ENCODE measurements at places on chromosomes 4 and X.

DNA sequence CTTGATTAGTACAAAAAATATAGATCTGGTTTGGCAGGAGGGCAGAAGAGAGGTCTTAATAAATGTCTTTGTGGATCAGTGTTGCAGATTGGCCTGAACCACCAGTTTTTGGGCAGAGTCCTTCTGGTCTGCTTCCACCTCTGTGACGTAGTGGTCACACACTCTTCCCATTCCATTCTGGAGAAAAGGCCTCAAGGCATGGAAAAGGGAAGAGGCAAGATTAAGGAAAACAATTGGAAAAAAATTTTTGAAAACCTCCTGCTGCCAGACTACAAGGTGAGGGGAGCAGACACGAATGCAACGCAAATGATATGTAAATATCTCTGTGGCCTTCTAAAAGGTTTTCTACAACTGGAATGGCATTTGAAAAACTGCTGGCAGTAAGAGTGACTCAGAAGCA, 24.3 kb upstream of the FAM47C start:
- no peak for DNase-seq

DNA sequence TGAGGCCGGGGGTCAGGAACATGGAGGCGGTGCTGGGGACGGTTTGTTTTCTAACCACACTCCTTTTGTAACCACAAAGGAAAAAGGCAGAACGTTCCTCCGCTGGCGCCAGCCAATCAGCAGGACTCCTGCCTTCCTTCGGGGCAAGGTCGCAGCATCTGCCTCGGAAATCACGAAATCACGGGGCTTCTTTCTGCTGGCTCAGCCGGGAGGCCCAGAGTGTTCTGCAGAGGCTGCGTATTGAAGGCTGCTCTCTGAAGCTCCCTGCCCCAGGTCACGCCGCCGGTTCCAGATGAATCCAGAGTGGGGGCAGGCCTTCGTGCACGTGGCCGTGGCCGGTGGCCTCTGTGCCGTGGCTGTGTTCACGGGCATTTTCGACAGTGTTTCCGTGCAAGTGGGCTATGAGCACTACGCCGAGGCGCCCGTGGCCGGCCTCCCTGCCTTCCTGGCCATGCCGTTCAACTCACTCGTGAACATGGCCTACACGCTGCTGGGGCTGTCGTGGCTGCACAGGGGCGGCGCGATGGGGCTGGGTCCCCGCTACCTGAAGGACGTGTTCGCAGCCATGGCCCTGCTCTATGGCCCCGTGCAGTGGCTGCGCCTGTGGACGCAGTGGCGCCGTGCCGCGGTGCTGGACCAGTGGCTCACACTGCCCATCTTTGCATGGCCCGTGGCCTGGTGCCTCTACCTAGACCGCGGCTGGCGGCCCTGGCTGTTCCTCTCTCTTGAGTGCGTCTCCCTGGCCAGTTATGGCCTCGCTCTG, 9.4 kb downstream of the TMEM187 start:
- no peak for DNase-seq

GRCh38 chrX:12956704-12957534, 18.0 kb upstream of the TMSB4X start:
- no peak for DNase-seq

DNA sequence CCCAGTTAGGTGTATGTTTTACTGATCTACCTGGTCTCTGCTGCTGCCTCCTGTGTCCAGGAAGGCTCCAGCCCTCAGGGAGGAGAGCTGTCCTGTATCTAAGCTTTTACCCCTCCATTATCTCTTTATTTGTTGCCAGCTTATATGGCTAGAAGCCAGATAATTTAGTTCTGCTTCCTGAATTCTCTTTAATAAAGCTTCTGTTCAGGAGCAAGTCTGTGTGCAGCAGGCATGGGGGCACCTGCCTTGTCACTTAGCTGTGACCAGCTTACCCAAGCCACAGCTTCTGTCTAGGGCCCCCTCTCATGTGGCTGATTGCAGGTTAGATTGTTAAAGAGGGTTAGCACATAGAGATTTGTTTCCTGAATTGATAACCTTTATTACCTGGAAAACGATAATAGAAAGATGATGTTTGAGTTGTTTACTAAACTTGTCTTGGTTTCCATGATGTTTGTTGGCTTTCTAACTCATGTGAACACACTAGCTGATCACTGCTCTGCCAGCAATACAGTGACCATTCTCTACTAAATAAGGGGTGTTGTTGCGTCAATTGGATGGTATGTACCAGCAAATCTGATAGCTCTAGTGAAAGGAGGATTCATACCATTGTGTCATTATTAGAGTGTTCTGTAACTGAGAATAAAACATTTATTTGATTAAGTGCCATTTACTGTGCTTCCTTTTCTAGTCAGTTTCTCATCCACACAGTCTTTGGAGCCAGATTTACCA, 189.8 kb upstream of the ANK2 start:
- no peak for DNase-seq

DNA sequence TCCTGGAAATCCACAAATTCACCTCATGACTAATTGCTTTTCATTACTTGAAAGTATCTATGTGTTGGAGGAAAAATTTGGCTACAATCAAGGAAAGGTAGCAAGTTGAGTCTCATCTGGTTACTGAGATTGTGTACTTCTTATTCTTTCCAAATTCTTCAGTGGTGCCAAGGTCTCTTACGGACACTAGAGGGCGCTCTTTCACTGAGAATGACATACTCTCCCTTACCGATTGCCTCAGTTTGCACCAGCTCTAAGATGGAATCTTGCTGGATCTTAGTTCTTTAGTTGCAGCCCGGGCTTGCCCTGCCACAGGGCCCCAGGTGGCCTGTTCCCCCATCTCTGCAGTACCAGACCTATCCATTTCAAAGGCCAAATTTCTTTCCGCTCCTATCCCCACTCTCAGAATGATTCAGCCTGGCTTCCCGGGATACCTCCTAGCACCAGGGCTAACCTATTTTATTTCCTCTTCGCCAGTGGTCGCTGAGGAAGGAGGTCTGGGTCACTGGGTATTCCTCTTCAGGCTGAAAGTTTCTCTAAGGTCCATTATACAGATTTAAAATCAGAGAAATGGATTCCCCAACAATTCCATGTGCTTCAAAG, 24.6 kb upstream of the GPR50 start:
- DNase-seq, result peak; percentile 43

GRCh38 chrX:148416931-148417330, 83.5 kb upstream of the AFF2 start:
- no peak for DNase-seq
